DMS53 (cell line): ENCODE measurements at places on chromosomes 1 and 21.

DNA sequence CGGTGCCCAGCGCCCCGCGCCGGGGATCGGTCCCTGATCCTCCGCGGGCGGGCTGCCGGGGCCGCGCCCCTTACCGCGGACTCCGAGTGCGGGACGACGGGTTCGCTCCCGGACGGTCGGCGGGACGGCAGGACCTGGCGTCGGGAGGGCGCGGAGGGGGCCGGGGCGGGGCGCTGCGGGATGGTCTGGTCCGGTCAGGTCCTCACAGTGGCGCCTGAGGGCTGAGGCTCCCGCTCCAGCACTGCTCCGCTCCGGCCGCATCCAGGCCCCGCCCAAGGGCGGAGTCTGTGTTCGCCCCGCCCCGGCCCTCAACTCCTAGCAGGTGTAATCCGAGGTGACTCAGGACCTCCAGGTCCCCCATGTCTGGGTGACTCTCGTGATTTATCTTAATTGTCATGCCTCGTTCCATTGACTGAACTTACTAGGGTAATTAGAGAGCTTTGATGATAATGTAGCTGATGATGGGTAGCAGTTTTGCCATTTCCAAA lies at the start of gene RAB3B:
TSS of gene RAB3B (minus strand) at position 223 of the 488 bp plus-strand sequence. CDS start 13,583 bp downstream, outside the sequence.
- DNase-seq: peak; percentile 95

DNA sequence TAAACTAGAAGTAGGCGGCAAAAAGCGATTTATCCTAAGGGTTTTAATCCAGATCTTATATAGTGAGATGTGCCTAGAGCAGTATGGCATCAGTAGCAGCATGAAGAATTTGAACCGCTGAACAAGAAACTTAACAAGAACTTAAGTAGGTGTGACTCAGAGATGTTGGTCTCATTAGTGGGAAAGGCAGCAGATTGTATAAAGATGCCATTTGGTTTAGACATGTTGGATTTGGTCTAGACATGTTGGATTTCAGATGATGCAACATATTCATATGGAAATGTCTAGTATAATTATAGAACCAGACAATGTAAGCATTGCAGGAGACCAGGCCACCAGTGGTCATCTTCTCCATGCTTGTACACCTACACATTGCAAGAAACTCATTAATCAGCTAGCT lies 42.1 kb upstream of the ZP4 start:
- no peak for DNase-seq

GRCh38 chr1:209692745-209693504 lies 11.7 kb upstream of the HSD11B1 start:
- DNase-seq: peak; percentile 93

DNA sequence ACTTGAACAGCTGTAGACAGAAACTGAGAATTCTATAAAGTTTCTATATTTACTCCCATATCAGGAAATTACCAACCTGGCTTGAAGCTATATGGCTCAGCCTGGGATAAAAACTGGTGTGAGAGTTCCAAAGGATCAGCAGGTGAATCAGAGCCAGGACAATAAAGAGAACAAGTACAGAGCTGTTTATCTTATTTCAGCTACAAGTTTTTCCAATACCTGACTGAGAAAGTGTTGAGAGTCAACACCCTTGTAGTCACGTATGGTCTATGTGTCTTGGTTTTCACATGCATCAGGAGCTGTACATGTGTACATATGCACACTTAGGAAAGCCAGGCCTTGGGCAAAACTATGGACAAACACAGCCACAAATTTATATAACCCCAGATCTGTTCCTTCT lies 40.7 kb upstream of the CXADR start:
- no peak for DNase-seq

- DNase-seq: no peak
Observed at GRCh38 chr1:77360256-77360655, 78.4 kb downstream of the AK5 start.

DNA sequence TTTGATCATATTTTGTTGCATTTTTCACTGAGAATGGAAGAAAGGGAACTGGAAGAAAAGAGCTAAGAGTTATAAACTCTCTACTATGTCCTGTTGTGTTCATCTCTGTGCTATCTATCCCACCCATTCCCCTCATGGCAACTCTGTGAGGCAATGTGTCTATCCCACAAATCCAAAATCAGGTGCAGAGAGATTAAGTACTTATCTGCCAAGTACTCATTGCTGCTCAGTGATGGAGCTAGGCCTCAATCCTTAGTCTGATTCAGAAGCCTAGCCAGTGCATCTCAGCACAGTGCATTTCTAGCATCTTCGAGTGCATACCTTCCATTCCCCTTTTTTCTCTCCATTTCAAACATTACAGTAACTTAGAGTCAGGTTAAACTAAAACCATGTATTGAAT lies 270.6 kb downstream of the TPR start:
- DNase-seq: no peak

DNA sequence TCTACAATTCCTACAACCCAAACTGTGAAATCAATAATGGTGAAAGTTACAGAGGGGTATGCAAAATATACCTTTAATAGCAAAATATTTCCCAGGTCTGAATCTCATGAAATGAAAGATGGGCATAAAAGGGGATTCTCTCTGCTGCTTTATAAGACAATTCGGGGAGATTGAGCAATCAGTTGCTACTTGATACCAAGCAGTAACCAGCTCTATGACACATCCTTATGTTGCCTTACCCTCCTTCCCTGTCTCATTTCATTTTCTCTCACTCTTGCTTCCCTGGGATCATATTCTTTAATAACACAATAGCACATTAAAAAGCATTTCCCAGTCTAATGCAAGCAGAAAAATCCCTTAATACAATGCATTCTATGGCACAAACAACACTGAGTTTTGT lies 29.0 kb downstream of the ZSWIM5 start:
- DNase-seq: no peak

DNA sequence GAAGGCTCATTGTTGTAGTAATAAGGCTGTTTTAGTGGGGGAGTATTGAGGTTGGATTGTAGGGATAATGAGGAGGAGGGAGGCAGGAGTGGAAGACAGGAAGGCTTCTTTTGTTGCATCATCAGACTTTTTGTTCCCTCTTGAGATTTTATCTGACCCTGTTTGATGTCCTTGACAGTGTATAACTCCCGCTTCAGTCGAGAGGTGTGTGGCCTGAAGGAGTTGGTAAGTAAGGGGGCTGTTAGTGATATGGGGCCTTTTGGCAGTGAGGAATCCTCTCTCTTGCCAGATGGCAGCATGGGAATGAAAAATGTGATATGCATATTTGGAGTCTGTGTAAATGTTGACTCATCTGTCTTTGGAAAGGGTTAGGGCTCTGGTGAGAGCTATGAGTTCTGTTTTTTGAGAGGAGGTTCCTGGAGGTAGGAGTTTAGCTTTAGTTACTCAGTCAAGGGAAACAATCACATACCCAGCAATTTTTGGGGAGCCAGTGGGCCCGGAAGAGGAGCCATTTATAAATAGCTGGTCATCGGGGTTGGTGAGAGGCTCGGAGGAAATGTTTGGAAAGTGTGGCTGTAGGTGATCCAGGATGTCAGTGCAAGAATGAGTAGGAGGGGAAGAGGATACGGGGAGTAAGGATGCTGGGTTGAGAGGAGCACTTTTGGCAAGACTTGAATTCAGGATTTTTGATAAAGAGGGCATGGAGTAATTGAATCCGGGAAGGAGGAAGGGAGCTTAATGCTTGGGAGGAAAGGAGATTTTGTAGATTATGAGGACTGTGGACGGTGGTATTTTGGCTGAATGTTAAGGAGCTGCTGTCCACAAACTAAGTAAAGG lies 136.7 kb upstream of the ETV3 start:
- DNase-seq: peak; percentile 76

- no peak for DNase-seq
Observed at GRCh38 chr1:112790920-112791722, 76.0 kb upstream of the PPM1J start.

GRCh38 chr1:78284354-78284753 lies 206.4 kb upstream of the PTGFR start:
- no peak for DNase-seq

DNA sequence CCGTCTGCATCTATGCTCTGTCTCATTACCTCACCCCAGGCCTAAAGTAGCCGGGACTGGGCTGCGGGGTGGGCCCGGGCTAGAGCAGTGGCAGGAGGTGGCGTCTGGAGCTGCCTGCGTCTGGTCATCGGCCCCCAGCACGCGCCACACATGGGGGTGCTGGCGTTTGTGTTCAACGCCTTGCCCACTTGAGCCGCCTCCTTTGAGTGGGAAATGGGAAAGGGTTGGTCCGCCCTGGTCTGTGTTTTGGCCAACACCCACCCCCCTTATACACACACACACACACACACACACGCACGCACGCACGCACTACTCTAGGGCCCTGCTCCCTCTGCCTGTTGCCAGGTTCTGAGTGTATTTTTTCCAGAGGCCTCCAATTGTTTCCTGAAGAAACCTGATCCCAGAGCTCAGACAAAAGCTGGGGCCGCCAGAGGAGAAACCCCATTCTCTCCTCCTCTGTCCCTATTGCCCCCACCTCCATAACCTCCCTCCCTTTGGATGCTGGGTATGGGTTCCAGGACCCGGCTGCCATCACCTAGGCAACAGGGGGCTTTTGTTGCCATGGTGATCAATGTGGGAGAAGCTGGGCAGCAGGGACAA lies 10.1 kb downstream of the VANGL2 start:
- no peak for DNase-seq

DNA sequence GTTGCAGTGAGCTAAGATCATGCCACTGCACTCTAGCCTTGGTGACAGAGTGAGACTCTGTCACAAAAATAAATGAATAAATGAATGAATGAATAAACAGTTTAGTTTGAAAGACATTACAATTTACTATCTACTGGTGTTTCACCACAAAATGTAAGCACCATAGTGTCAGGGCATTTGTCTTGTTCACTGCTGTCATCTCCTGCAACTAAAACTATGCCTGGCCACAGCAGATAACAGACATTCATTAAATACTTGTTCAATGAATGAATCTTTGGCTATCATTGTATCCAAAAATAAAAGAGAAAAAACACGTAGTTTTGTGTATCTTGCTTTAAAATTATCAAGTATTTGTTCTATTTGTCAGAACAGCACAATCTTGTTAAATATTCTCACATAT lies 32.5 kb downstream of the SASS6 start:
- DNase-seq: no peak

- peak; percentile 71 for DNase-seq
Observed at GRCh38 chr1:243917177-243917862, 67.3 kb upstream of the AKT3 start.

- DNase-seq: no peak
Observed at GRCh38 chr1:94144836-94145235, 23.9 kb upstream of the ABCA4 start.

DNA sequence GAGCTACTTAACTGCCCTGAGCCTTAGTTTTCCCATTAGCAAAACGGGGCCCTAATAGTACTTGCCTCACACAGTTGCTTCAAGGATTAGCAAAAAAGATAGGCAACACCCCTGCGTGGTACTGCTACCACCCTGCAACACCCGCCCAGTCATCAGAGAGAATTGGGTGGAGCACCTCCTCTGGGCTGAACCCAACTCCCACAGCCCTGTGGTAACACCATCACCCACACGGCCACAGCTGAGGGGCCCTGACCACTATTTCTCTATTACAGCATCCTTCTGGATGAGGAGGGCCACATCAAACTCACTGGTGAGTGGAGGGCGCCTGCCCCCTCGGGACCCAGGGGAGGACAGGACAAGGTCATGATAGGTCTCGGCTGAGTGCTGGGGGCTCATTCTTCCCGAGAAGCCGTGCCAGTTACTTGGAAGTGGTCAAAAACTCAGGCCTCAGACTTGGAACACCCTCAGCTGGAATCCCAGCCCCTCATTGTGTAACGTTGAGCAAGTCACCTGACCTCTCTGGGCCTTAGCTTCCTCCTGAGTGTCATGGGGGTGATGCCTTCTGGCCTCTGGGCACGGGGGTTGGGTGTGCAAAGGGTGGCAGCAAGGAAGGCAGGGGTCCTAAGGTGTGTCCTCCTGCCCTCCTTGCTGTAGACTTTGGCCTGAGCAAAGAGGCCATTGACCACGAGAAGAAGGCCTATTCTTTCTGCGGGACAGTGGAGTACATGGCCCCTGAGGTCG lies 24.6 kb downstream of the RPS6KA1 start:
- no peak for DNase-seq

GRCh38 chr1:92066321-92066720 lies 8.9 kb downstream of the SETSIP start:
- peak; percentile 32 for DNase-seq

GRCh38 chr1:236280438-236281197 lies 1.1 kb downstream of the ERO1B start:
- peak; percentile 70 for DNase-seq

DNA sequence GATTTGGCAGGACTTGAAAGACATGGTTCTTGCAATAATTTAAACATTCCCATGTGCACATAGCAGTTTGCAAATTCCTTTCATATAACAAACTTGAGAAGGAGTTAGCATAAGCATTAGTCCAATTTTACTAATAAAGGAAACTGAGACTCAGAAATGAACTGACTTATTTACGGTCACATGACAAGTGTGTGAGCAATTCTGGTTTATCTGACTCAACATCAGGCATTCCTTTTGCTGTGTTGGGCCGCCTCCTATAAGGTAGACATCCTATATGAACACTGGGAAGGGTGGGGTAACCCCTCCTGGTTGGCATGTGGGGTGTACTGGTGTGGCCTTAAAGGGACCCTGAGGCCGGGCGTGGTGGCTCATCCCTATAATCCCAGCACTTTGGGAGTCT lies 8.5 kb upstream of the CPT2 start:
- no peak for DNase-seq

DNA sequence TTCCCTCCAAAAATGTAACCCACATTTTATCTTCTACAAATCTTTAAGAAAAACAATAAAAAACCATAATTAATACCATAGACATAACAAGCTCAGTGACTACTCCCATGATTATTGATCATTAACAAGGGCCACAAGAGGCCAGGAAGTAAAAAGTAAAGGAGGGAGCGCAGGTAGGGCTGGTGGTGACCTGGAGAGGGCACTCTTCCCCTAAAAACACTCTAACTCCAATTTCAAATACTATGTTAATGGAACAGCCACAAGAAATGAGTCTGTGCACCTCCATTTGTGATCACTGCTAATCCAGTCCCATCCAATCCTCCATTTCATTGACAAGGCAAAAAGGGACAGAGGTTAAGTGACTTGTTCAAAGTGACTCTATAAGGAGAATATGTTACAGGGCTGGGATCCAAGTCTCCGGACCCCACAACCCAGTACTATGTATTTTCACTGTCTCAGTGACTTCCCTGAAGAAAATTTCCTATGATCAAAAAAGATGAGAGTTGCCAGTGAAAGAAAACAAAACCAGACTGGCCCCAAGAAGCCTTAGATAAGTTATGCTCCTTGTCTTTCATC lies 41.2 kb upstream of the CFAP298 start:
- DNase-seq: peak; percentile 55

GRCh38 chr21:28615276-28615675 lies 377.4 kb downstream of the LTN1 start:
- DNase-seq: no peak
